HS-5 (cell line): ENCODE measurements at places on chromosomes 3 and 15.
A peak's percentile ranks its signal among the peaks of the same experiment; 100 is the strongest.

DNA sequence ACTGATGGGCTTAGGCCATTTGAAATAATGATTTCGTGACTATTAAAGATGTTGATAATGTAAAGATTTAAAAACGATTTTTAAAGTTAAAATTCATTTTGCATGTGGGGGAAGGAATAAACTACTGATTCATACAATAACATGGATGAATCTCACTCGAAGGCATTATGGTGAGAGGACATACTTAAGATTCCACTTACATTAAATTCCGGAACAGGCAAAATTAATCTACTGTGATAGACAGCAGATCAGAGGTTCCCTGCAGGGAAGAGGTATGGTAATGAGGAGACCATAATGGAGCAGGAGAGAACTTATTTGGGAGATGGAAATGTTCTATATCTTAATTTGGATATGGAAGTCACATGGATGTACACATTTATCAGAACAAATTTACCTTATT lies 28.4 kb upstream of the RAB6B start:
- no peak for DNase-seq

DNA sequence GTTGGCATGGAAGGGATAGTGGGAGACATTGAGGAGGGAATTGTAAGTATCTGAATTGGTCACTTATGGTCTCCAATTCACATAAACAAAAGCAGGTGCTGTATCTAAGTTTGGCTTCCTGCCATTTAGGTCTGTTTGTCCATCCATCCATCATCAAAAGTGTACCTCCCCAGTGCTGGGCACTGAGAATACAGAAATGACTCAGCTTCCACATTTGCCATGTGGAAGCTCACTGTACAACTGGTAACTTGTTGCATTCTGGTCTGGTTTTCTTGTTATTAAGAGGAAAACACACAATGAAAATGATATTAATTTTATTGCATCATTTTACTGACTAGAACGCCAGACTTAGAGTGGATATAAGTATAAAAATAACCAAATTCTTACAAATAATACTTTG lies 30.9 kb upstream of the MUC13 start:
- DNase-seq = no peak

- no peak for DNase-seq
Observed at GRCh38 chr3:64728428-64728827, 40.6 kb upstream of the ADAMTS9 start.

- no peak for DNase-seq
Observed at GRCh38 chr3:9863058-9863772, 16.8 kb downstream of the CIDEC start.

GRCh38 chr3:89104499-89104898 lies 2.9 kb upstream of the EPHA3 start:
- no peak for DNase-seq

DNA sequence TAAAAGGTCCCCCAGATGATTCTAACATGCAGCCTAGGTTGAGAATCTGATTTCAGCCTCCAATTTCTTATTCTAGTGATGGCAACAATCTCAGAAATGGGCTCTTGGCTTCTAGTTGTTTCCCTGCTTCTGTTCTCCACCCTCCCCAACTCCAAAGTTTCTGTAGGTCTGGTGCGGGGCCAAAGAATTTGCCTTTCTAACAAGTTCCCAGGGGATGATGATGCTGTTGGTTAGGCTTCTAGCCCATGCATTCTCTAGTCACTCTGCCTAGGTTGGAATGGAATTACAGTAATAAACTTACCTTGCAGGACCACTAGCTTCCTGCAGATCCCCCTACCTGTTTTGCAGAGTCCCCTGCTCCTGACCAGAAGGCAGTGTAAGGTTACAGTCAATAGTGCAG lies 103.2 kb upstream of the PPP2R3A start:
- no peak for DNase-seq

DNA sequence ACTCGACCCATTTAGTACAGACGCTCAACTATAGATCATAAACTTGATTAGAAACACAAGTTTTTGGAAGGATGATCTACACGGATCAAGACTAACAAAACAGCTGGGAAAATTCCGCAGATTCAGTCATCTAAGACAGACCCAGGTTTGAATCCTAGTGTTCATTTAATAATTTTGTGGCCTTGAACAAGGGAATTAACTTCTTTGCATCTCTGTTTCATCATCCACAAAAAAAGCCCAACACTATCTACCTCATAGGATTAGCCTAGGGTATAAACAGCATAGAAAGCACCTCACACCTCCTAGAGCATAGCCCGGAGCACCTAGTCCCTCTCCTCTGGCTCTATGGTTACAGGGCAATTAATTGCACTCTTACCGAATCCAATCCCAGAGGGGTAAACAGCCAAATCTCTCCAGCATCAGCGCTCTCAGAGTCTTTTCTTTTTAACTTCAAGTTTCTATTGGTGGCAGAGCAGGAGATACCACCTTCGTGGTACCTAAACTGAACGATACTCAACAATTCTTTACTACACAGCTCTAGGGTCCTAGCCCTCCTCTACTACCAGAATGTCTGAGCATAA lies 3.5 kb downstream of the TBL1XR1 start:
- DNase-seq = no peak

DNA sequence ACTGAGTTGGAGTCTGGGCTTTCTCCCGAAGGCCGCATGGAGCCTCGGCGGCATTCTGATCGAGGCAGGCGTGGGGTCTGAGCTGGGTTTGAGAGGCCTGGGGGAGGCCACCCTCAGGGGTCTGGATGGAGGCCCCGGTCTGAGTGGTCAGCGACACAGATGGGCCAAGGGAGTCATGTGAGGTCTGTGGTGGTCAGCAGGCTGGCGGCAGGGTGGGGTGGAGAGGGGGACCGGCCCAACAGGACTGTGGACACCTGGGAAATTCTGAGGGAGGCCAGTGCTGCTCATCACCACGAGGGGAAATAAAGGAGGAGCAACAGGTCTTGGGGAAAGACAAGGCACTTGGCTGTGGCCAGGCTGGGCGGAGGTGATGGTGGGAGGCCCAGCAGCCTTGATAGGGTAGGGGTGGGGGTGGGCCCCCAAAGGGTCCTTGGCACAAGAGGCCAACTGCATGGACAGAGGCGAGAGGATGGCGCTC lies 16.2 kb downstream of the CTSH start:
- no peak for DNase-seq

DNA sequence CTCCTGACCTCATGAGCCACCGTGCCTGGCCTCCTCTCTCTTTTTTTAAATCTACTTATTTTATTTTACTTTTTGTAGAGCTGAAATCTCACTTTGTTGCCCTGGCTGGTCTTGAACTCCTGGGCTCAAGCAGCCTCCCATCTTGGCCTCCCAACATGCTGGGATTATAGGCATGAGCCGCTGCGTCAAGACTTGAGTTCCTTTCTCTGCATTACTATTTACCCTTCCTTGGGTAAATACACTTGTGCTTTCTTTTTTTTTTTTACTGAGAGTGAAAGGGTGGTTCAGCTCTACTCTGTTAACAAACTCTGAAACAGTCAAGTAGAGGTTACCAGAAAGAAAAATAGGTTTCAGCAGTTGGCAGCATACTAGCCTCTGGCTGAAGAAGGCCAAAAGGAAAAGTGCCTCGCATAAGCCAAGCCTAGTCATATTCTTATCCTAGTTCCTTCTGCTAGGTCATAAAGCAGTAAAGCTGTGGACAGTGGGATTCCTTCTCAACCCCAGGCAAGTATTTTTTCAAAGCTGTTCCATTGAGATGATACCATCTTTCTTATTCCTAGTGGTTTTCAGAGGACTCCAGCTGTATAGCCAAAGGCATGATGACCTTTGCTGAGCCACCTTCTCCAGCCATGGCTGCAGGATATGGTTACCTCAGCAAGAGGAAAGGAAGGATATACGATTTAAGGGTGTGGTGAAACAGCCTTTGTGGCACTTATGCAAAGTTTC lies 135.1 kb downstream of the RBPMS2 start:
- DNase-seq = no peak

DNA sequence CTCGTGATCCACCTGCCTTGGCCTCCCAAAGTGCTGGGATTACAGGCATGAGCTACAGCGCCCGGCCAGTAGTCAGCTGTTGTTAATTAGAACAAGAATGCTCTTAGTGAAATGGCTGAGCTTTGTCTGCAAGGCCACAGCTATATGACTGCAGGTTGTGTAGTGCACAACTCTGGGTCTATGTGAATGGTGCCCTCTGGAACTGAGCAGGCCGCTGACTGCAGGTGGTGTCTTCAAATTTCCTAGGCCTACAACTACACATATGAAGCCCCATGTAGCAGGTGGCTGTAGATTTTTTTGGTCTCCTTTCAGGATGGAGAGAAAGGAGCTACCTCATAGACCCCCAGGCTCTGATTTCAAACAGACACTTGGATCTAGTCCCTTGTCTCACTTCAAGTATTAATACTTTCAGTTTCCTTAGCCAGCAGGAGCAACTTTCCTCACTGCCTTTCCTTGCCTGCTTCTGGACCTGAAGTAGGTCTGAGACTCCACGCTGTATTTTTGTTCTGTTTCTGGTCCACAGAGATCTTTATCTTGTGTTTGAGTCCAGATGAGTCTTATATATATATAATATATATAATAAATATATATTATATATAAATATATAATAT lies 86.9 kb downstream of the C3orf80 start:
- no peak for DNase-seq

DNA sequence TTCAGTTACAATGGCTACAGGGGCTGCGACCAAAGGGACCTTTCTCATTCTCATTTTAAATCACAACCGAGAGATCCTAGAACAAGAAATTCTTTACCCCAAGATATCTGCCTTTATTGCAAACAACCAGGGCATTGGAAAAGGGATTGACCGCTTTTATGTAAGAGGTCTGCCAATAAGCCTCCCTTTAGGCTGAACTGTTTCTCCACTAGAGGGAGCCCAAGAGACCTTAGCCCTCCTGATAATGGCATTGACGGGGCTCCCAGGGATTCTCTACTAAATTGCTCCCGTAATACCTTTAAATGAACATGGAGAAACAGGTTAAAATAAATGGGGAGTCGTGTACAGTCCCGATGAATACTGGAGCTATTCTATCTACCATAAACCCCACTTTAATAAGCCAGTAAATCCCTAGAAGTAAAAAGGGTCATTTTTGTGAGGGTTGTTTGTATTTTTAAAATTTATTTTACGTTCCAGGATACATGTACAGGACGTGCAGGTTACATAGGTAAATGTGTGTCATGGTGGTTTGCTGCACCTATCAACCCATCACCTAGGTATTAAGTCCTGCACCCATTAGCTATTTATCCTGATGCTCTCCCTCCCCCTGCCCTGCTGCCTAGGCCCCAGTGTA lies 7.5 kb upstream of the IGSF10 start:
- peak; percentile 36 for DNase-seq

- DNase-seq = no peak
Observed at GRCh38 chr3:194585880-194586281, 47.3 kb downstream of the TMEM44 start.

DNA sequence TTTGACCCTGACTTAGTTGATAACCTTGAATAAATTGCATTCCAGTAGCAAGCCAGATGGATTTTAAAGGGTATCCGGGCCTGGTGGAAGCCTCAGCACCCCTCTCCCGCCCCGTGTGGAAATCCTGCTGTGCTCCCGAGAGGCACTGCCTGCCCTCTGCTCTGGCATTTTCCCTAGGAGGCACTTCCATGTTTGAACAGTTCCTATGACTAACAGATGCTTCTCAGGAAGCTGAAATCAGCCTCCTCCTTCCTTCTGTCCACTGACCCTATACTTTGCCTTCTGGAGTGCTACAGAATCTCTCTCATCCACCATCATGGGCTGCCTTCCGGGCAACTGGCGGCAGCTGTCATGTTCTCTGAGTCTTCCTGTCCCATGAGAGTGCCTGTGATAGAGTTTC lies 90.8 kb downstream of the GABRG3 start:
- DNase-seq = no peak
